ENCODE measurements at places on chromosomes 7 and 10.

GRCh38 chr10:91381257-91381891 lies 28.8 kb upstream of the HECTD2 start:
- no peak for DNase-seq

DNA sequence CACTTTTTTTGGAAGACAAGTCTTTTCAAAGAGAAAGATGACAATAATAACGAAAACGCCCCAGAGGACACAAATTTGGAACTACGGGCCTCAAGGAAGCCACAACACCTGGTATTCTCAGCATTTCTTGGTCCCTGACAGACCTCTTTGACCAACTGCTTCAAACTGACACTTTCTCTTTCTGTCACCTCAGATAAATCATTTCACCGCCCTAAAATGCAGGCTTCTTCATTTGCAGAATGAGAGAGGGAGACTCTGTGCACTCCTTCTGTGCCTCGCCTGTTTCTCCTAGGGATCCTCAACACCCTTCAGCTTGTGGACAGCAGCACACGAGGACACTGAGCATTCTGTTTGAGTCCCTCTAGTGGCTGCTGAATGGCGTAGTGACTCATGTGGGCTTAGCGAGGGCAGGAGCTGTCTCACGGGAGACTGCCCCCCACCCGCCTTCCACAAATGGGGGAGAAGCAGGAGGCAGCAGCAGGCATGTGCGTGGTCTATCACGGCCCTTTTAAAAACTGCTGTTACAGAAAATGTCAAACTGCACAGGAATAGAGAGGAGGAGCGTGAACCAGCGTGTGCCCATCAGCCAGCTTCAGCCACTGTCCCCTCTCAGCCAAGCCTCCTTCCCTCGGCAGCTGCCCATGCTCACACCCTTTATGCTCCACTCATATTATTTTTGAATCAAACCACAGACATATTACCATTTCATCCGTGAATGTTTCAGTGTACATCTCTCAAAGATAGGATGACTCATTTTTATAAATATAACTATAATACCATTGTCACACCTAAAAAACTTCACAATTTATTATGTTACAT lies 41.4 kb downstream of the GSDME start:
- no peak for DNase-seq

GRCh38 chr7:82021036-82021435 lies 251.2 kb upstream of the HGF start:
- no peak for DNase-seq

GRCh38 chr10:6400331-6400730 lies 179.7 kb downstream of the PRKCQ start:
- DNase-seq, result no peak

All from stimulated activated CD8-positive, alpha-beta memory T cell treated with anti-CD3 and anti-CD28 coated beads, Interleukin-4, amount 100 ng/mL, for 4 hours (primary cell).